ENCODE measurements at places on chromosomes 6 and 20.

DNA sequence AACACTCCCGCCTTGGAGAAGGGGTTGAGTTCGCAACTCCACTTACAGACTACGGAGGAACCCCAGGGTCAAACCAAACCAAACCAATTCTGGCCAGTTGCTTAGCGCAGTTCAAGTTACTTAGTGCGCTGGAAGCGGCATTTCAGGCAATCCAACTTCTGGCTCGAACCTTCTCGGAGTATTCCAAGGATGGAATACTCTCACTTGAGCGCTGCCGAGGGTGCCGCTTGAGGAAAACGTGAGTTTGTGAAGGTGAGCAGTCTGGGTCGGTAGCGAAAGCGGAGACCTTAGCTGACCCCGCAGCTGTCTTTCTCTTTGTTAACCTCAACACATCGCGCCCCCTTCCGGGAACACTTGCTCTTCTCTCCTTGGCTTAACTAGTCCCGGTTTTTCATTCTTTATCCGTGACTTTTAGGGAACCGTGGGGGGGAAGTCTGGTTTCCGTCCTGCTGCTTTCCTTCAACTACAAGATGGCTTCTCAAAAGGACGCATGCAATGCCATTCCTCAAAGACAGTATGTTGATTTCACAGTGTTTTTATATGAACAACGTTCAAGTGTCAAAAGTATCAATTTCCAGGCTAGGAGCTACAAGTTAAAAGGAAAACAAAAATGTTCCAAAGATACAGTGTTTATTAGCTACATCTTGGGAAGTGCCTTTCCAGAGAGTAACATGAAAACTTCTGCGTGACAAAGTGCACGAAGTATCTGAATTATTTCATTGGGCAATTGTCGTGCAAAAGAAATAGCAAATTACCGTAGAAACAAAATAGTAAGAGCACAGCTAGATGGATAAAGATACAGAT, 741 bp upstream of the PNISR start:
- peak; percentile 47 for DNase-seq

DNA sequence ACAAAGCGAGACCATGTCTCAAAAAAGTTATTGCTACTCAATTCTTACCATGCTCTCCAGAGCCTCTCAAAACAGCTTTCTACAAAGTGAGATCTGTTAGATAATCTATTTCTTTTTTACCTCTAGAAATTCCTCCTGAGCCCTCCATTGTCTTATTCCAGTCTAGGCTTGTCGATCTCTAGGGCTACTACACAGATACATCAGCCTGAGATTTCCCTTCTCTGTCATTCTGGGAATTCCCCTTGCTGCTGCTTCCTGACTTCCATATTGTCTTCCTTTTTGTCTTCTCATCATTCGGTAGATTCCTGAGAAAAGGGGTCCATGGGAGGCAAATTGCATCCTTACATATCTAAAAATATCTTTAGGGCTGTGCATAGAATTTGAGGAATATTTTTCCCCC, 75.6 kb upstream of the GNRH2 start:
- DNase-seq, result no peak

- DNase-seq, result no peak
Measured at GRCh38 chr20:41483553-41483930, 116.9 kb upstream of the EMILIN3 start.

- DNase-seq, result no peak
Measured at GRCh38 chr6:30837870-30838269, 46.4 kb upstream of the DDR1 start.

GRCh38 chr20:12241065-12241464, 323.4 kb downstream of the BTBD3 start:
- no peak for DNase-seq

GRCh38 chr20:20012541-20012940, 4.6 kb upstream of the NAA20 start:
- no peak for DNase-seq

GRCh38 chr20:62011938-62012534, 53.6 kb downstream of the TAF4 start:
- DNase-seq, result no peak

DNA sequence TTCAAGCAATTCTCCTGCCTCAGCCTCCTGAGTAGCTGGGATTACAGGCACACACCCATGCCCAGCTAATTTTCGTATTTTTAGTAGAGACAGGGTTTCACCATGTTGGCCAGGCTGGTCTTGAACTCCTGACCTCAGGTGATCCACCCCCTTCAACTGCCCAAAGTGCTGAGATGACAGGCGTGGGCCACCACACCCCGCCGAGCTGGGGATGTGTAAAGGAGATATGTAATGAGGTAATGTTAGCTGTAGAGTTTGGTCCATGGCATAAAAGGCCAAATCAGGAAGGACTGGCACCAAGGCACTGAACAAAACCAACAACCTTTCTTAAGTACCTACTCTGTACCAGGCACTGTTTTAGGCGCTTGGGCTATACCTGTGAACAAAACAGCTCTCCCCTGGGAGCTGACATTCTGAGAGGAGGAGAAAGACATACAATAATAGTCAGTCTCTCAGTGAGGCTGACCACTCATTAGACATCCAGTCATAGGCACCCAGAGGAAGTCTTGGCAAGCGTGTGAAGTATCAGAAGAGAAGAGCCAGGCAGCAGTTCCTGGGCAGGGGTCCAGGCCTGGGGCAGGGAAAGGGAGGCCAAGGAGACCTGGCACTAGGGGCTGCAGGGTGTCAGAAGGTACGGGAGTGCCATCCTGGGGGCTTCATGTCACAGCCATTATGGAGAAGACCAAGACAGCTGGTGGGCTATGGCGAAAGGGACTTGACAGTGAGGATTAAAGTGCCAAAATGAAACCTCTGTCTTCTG, 164.8 kb upstream of the DTNBP1 start:
- DNase-seq, result no peak

DNA sequence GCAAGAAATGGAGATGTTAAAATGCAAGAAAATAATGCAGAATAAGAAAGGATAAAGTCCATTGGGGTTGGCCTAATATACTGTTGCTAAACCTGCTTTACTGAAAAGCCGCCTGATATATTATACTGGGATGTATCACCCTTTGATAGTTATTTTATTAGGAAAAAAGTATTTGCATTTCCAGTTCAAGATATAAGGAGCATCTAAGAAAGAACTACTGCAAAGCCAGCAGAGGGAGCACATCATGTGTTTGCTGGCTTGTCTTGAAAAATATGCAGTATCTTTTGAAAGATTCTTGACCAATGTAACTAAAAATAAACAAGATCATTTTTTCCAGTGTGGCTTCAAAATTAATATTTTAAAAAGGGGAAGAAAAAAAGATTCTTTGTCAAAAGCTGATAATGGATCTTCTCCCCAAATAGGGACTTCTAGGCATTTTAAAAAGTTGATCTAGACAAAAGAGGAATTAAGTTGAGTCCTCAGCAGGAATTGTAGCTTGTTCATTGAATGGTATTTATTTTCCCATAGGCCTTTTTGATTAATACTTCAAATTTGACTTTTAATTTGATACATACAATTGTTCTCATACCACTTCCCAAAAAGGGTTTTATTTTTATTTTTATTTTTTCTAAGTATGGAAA, 214.9 kb downstream of the ZFAND3 start:
- DNase-seq, result no peak

DNA sequence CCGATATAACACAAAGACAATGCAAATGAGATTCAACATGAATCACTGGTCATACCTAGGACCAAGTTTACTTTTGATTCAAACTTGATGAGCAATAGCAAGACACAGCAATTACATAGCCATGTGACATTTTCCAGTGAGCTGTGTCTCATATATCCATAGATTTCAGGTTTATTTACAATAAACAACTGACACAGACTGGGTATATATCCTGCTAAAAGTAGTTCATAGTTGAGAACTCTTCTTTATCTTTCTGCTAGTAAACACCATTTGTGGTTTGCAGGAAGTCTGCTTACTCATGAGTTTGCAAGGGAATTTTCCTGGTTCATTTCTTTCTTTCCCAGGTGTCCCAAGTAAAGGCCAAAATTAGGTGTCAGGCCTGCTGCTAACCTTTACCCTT, 343.4 kb downstream of the KIF16B start:
- DNase-seq, result no peak

DNA sequence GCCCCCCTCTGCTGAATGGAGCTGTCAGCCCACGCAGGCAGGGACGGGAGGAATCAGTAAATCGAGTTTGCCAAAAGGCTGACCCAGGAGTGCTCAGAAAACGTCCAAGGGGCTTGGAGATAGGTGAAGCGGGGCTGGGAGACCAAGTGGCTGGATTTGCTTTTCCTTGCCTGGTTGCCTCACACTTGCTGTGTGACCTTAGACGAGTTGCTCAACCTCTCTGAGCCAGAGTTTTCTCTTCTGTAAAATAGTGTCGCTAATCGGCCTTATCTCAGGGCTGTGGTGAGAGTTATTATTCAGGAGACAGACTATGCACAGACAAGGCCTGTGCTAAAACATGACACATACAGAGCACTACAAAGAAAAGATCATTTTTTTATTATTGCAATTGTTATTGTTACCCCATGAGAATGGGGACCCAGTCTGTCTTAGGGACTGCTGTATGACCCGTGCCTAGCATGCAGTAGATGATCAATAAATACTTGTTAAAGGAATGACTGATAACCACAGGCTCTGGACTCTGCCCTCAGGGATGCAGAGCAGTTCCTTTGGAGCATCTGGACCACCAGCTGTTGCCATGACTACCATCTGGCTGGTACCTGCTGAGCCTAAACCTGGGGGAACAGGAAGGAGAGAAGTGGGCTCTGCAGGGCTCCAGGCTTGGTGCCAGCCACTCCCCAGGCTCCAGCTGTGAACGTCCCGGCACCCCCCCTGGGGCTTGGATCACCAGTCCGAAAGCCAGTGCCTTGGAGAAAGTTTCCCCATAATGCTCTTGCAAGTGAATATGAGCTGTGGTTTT, 901 bp downstream of the KCNK15 start:
- DNase-seq, result no peak

- DNase-seq, result no peak
Measured at GRCh38 chr6:130262008-130262407, 39.3 kb upstream of the SAMD3 start.

GRCh38 chr6:49551078-49551865, 804 bp downstream of the C6orf141 start:
- DNase-seq, result no peak

GRCh38 chr6:22062807-22063408, 233.9 kb downstream of the PRL start:
- DNase-seq, result peak; percentile 35

DNA sequence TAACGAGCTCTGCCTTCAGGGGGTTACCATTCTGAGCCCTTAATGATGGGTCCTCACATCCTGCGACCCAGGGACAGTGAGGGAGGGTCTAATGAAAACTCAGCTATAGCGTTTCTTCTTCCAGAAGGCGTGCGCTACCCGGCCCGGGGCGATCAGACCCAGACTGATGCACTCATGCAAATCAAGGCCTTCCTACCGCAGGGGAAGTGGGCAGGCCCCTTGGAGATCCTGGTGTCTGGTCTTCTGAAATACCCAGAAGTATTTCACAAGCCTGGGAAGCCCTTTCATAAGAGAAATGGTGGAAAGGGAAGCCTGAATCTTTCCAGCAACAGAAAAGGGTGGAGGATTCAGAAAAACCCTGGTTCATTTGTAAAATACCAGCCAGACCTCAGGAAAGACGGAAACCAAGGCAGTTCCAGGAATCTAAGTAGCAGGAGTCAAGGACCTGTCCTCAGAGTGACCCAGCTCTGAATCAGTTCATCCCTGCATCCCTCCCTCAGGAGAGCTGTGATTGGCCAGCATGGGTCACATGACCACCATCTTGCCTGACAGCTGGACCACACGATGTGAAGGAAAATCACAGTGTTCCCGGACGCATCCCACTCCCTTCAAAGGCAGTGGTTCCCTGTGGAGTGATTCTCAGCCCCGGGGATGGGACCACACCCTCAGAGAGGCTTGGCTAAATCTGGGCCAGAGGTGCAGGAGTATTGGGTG, 12.7 kb downstream of the BFSP1 start:
- DNase-seq, result no peak

DNA sequence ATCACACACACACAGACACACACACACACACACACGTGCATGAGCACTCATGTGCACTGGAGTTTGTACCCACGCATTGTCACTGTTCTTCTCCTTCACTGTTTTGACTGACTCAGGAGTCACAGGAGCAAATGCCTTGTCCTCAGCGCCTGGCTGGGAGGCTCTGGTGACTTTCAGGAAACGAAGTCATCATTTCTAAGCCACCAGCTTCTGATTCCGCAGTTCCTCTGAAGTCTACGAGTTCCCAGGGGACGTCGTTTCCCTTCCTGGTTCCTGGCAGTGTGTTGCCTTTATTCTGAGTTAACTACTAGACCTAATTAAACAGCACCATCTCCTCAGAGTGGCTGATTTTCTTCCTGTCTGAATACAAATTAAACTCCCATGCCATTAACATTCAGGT, 82.2 kb upstream of the PMEPA1 start:
- DNase-seq, result no peak

DNA sequence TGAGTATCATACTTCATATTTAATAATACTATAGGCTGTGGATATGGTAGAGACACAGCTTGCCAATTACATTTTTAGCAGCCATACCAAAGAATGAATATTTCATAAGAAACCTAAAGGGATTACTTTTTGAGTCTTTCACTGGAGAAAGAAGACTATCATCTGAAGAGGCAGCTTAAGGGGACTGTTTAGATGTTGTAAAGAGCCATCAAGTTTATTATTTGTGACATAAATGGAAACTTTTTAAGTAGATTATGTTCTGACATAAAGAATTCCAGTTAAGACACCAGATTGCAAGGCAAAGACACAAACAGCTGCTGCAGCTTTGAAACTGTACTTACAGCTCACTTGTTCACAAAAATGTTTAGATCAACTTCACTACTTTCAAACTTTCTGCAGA, 429.4 kb downstream of the TFAP2A start:
- no peak for DNase-seq

DNA sequence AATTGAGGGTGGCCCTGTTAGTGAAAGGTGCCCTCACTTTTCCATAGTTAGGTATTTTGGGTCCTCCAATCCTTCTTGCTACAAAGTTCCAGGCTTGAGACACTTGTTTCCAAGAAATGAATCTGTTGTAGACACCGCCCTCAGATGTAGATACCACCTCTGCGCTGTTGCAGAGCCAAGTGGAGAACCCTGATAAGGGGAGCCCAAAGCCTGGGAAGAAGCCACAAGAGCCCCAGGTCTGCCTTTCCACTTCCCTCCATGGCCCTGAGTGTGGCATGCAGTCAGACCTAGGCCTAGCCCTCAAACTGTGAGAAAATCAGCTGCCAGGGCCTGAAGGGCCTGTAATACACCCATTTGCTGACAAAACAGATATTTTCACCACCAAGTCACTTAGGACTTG, 37.1 kb downstream of the DTD1 start:
- DNase-seq, result no peak

DNA sequence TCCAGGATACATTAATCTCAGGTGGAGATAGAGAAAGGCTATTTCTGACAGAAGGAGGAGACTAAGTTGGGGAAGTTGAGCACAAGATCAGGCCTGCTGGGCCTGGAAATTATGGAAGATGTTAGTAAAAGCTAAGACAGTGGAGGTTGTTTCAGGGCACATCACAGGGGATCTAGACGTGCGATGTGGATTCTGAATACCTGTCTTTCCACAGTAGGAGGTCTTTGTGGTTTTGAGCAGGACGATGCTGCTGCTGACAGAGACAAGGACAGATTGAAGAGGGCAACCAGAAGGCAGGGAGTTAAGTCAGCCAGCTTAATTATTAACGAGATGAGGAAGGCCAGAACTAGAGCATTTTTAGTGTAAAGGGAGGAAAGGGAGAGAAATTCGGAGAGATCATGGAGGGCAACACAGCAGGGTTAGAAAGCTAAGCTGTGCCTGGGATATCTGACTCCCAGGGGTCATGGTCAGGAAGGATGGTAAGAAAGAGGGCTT, 384.9 kb downstream of the MAFB start:
- no peak for DNase-seq
